AML-193 (cell line): ENCODE measurements at places on chromosomes 1 and 21.

GRCh38 chr1:7300893-7301663 lies 470.0 kb upstream of the VAMP3 start:
- no peak for DNase-seq

DNA sequence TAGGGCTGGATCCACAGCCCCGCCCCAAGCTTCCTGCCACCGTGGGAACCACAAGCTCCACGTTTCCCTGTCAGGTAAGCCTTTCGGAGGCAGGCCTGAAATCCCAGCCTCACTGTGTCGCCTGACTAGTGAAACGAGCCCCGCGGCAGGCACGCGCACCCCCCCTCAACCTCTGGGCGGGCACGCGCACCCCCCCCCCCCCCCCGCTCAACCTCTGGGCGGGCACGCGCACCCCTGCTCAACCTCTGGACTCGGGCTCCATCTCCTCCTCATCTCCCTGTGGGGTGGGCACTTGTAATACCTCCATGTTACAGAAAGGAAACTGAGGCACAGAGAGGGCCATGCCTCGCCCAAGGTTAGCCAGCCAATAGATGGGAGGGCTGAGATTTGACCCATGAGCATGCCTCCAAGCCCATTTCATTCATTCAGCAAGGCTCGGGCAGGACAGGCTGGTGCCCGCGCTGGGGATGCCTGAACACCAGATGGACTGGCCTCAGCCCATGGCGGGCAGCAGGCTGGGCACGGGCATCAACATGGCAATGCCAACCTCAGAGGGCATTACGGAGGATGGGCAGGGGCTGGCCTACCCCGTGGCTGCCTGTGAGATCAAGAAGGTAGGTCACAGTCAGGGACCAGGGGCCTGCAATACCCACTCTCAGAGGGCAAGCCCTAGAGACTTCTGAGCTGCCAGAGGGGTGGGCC lies 4.7 kb downstream of the CFAP410 start:
- no peak for DNase-seq

GRCh38 chr1:228957535-228957934 lies 222.3 kb downstream of the RHOU start:
- DNase-seq: no peak

DNA sequence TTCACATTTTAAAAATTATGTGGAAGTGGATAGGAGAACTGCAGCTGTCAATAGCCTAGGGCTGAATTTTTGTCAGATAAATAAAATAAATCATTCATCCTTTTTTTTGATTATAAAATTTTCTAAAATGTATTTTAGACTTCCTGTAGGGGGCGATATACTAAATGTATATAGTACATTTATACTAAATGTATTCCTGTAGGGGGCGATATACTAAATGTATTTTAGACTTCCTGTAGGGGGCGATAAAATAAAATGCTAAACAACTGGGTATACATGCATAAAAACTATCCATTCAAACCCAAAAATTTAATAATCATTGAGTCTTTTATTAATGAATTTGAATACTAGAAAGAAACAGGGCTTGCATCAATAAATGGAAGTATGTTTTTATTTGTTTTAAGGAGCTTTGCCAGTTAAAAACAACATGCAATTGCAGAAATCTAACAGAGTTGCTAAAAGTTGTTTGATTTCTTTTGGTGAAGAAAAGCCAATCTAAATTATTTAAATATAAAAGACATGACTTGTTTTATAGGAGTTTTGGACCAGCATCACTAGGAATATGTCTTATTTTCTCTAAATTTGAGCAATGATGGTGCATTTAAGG lies 31.4 kb downstream of the CLCA1 start:
- DNase-seq: peak; percentile 69

DNA sequence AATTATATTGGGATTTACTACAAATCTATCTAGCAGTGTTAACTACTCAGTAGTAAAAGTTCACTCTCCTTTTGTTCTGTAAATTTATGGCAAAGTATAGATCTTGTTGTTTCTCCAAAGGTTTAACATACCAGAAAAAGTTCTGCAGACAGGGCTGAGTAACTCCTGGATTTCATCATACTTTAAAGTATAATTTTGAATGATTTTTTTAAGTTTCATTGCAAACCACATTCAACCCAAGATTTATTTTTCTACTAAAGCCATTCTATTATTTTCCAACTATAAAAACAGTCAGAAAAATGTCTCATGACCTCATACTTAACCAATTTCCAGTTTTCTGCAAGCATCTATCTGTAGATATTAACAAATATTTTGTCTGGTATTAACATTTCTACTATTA lies 585.8 kb upstream of the ZRANB2 start:
- DNase-seq: no peak
